Activated naive CD4-positive, alpha-beta T cell treated with anti-CD3 and anti-CD28 coated beads, Interleukin-2, amount 50 U/mL, for 16 hours (primary cell): ENCODE measurements at places on chromosomes 16 and 17.

DNA sequence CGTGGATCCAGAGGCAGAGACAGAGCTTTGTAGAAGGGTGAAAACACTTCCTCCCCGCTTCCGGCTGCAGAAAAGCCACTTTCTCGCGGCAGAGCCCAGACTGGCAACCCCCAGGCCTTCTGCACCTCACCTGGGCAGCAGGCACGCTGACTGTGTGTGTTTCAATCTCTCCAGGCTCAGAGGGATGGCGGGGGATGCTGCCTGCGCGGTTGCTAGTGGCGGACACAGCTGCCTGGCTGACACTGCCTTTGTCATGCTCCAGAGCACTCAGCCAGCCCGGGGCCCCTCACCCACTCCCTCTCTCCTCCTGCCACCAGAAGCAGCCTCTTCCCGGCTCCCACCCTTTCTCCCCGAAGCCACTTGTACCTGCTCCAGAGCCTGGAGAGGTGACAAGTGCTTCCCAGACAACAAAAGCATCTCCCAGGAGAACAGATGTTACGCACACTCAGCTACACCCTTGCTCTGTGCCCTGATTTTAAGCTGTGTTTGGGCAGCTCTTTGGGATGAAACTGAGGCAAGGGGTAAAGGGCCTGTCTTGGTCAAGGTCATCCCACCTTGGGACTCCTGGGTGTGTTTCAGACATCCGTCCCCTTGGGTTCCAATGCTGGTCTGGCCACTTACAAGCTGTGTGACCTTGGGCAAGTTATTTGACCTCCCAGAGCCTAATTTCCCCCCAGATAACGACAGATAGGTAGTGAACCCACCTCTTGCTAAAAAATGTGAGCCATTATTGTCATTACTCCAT is 9.2 kb upstream of the GLIS2 start:
- peak; percentile 29 for DNase-seq

DNA sequence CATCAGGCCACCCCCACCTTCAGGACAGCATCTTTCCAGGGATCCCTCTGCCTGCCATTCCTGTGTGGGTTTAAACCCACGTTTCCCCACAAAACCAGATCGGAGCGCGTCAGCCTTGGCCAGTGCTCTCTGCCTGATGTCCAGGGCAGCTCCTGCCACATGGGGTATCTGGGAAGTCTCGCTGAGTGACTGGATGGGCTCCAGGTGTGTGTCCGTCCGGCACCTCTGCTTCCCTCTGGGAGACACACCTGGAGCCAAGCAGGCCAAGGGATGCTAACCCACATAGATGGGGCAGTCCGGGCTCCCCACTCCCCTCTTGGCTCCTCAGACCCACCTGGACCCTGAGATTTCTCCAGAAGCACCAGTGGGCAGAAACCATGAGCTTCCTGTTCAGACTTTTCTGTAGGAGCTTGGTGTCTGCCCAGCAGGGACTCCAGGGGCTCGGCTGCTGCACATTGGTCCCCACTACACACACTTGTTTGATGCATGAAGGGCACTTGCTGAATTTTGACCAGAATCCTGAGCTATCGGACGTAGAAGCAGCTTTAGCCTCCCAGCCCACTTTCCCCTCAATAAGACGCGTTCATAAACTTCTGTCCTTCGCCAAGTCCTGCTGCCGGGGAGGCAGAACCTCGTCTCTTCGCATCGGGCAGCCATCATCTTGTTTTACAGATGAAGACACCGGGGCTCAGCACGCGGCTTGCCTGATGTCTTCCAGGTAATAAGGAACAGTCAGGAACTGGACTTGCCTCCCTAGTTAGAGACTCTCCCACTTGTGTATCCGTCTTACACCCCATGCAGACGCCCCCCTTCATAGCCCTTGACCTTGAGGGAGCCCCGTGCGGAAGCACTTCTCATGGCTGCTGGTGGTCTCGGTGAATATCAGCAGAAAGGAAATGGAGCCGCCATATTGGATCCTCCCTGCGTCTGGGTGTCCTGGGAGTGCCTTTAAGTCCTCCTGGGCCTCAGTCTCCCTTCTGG is 91.6 kb upstream of the ZNF469 start:
- no peak for DNase-seq

DNA sequence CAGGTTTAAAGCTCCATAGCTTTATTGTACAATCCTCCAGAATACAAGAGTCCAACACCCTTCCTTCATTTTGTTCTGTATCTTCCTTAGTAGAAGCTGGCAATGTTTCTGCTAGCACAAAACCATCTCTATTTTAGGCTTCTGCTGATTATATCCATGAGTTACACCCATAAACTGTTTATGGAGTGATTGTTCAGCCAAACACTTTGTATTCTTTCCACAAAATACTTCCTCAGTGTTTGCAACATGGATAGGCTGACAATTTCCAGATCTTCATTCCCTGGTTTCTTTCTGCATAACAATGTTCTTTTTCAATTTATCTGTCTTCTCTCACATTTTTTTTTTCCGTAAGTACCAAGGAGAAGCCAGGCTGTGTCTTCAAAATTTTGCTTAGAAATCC is 839.9 kb upstream of the CDH8 start:
- DNase-seq = no peak

- DNase-seq = peak; percentile 4
Measured at GRCh38 chr17:2706911-2707510, 4.6 kb downstream of the CLUH start.

DNA sequence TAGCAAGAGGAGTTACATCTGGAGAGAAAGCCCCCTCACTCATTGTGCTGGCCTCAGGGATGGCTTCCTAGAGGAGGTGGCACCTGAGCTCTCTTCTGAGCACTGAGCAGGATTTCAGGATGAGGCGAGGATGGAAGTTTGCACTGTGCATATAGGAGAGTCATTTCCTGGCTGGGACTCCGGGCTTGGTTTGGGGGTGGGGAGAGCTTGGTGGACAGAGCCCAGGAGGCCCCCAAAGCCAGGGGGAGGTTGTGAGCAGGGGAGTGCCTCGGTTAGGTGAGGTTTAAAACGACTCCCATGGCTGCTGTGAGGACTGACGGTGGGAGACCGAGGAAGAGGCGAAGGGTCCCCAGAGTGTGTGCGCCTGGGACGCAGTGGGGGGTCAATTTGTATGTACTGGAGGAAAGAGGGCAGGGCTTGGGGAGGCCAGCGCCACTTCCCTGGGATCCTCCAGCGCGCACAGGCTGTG is 1.2 kb downstream of the CAMKK1 start:
- no peak for DNase-seq

DNA sequence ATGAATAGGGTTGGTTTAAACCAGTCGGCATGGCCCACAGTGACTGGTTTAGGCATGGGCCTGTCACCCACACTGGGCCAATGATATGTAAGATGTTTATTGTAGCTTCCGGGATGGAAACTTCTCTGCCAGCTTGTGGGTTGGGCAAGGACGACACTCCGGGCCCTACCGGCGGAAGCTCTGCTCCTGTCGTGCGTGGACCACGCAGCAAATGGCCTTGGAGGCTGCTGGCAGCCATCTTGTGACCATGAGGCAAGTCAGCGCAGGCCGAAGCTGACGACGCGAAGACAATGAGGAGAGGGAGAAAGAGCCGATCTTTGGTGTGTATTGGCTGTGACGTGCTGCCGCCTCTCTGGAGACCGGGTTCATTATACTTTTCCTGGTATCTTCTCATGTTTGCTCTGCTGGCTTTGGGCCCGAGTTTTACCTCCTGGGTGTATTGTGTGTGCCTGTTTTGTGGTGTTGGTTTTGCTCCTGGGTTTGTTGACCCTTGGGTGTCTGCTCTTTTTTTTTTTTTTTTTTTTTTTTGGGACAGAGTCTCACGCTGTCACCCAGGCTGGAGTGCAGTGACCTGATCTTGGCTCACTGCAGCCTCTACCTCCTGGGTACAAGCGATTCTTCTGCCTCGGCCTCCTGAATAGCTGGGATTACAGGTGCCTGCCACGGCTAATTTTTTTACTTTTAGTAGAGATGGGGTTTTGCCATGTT is 15.4 kb downstream of the SLC25A10 start:
- DNase-seq = no peak

- DNase-seq = no peak
Measured at GRCh38 chr17:56735842-56736241, 97.9 kb downstream of the C17orf67 start.

DNA sequence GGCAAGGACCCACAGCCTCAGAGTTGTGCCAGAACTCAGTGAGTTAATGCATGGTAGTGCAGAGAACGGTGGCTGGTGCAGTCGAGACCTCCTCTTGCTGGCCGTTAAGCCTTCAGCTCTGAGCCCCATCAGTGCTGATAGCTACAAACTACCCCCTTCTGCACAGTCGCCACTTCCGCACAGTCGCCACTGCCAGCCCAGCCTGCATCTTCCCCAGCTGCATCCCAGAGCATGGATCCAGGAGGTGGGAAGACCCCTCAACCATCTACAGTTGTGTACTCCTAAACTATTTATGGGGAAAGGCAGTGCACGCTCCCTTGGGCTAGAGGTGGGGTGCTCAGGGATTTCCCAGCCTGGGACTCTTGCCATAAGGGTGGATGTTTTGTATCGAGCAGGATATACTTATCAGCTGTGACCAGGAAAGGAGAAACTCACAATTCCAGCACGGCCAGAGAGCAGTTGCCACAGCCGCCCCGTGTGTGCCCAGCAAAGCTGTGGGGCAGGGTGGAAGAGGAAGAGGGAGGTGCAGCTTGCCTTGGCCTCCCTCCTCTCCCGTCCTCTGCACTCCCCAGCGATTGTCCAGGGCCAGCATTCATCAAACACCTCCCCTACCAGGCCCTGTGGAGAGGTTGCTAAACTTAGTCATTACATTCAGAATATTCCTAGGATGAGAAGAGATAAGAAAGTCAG is 49.5 kb upstream of the CMIP start:
- DNase-seq = no peak

DNA sequence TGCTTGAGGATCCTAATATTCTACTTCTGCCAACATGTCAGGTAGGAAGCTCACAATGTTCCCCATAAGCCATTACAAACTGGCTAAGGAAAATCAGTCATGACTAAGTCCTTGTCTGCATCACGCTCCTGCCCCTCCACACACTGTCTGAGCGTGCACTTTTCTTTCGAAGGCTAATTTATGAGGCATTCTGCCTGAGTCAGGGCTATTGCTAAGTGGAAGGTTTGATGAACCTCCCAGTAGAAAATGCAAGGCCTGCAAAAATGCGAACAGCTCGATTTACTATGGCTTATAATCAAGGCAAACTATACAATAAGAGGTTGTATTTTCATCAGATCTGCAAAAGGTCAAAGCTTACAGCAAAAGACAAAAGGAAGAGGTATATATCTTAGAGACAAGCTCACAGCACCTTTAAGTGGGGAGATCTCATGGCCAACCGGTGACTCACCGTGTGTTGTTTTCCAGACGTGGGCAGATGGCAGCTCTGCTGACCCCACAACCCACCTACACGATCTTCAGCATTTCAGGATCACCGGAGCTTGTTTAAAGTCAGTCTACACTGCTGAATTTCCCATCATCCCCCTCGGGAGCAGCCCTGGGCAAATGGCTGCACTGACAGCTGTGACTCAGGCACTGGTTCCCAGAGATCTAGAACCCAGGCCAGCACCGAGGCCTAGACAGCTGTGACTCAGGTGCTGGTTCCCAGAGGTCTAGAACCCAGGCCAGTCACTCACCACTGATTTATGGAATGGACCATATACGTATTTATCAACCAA is 26.1 kb downstream of the MEAK7 start:
- no peak for DNase-seq

DNA sequence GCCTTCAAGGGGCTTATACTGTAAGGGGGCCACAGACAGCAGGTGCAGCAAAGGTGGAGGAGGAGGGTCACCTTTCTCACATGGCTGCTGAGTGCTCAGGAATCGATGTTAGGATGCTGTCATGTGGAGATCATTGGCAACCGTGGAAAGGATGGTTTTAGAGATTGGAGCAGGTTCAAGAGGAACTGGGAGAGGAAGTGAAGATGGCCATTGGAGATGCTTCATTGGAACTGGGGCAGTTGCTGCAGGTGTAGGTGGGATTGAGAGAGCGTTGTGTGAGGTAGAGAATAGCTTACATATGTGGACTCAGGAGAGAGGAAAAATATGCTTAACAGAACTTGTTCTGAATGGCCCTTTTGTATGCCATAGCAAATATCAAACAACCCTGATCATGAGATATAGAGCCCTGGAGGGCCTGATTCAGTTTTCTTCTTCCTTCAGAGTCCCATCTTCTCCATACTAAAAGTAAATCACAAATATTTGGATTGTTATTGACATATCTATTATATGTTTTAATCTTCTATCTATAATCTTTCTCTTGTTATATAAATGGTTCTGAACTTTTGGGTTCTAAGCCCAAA is 40.8 kb downstream of the LDHD start:
- no peak for DNase-seq
